ENCODE measurements at places on chromosomes 6 and 20. TPM values are rescaled to one million over a fixed set of nuclear protein-coding genes. Genes with fewer than 3 reads are reported as not detected.

GRCh38 chr20:63330084-63330760, 30.9 kb downstream of the CHRNA4 start:
- H3K27me3 ChIP-seq, result no peaks in the 10 kb centered on the region
- no peak for DNase-seq
- H3K36me3 ChIP-seq, result no peaks in the 10 kb centered on the region

DNA sequence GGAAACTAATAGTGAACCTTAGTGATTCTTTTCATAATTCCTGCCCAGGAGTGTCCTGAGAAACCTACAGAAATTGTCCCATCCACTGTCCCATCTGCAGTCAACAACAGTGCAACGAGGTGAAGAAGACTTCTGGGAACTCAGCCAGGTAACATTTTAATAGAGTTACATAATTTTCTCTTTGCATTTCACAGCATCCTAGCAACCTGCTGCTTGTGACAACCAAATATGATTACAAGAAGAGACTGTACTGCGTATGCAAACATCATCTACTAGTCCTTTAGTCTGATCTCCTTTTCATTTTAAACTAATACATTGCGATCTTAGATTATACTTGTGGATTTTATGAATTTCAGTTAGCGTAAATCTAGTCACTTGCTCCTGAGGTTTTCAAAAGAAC, 951.6 kb downstream of the TFAP2A start:
- DNase-seq, result no peak
- H3K4me3 ChIP-seq, result no peak overlapping the region
- H3K4me1 ChIP-seq, result no peaks in the 10 kb centered on the region
- no peaks in the 10 kb centered on the region for H3K36me3 ChIP-seq
- no peak overlapping the region for H3K27ac ChIP-seq

GRCh38 chr6:170313716-170314295, 7.2 kb downstream of the FAM120B start:
- peaks cover 55% of the 10 kb centered on the region for H3K4me1 ChIP-seq
- peaks cover 17% of the 10 kb centered on the region for H3K36me3 ChIP-seq
- no peak overlapping the region for H3K27ac ChIP-seq
- H3K27me3 ChIP-seq, result no peaks in the 10 kb centered on the region
- DNase-seq, result no peak

GRCh38 chr6:24415753-24416152, 13.0 kb downstream of the MRS2 start:
- H3K27ac ChIP-seq, result no peak overlapping the region
- no peaks in the 10 kb centered on the region for H3K27me3 ChIP-seq
- H3K4me3 ChIP-seq, result no peak overlapping the region
- H3K4me1 ChIP-seq, result no peaks in the 10 kb centered on the region
- DNase-seq, result no peak

Gene SLC17A1
- not detected for total RNA-seq

Gene CDSN
- total RNA-seq, result not detected

Data from activated naive CD4-positive, alpha-beta T cell treated with anti-CD3 and anti-CD28 coated beads for 36 hours (primary cell).